ENCODE measurements at places on chromosomes 2 and 18.

GRCh38 chr2:240891492-240892340 is 4.2 kb downstream of the MAB21L4 start:
- no peak for DNase-seq

GRCh38 chr2:108921096-108922030 is 67.7 kb downstream of the EDAR start:
- DNase-seq = no peak

- DNase-seq = no peak
These were observed 20.0 kb downstream of the ID2 start for GRCh38 chr2:8701681-8702379.

- no peak for DNase-seq
These were observed 479.9 kb upstream of the NXPH2 start for GRCh38 chr2:139260052-139260430.

DNA sequence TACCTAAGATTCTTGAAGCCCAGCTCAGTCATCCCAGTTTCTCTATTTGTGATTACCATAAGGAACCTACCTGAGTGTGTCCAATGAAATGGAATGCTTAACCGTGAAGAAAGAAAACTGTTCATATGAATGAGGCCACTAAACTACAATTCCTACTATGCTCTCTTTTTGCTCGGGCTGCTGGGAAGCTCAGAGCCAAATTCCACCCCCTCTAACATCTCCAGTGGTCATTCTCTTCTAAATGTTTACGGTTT is 8.3 kb downstream of the MYCN start:
- no peak for DNase-seq

DNA sequence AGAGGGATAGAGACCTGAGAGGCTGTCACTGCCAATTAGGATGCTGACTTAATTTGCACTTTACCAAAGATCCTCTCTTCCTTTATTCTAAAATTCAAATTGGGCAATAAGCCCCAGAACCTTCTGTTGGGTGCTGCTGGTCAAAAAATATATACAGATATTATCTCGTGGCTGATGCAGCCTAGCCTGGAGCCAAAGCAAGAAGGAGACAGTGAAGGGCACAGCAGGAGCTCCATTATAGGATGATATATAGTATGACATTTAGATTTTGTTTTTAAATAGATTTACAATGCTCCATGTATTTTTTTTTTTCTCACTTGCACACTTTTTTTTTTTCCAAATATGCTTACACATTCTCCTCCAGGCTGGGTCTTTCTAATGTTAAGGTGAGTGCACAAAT is 579.3 kb downstream of the PIK3C3 start:
- DNase-seq = no peak

- DNase-seq = no peak
These were observed 67.6 kb upstream of the MCFD2 start for GRCh38 chr2:46983065-46983801.

DNA sequence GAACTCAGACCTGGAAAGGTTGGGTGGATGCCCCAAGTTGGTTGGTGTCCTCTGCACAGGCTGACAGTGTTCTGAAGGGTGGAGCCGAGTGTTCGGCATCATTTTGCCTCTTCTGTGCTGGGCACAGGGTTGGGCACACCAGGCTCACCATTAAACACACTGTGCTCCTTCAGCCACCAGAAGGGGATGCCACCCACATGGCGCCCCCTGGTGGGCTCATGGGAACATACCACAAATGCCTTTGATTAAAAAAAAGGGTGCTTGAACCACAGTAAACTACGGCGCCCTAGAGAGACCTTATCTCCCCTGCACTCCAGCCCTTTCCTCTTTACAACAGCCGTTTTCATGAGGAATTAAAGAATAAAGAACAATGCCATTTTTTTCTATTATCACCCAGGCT is 89.4 kb downstream of the CELF4 start:
- no peak for DNase-seq

DNA sequence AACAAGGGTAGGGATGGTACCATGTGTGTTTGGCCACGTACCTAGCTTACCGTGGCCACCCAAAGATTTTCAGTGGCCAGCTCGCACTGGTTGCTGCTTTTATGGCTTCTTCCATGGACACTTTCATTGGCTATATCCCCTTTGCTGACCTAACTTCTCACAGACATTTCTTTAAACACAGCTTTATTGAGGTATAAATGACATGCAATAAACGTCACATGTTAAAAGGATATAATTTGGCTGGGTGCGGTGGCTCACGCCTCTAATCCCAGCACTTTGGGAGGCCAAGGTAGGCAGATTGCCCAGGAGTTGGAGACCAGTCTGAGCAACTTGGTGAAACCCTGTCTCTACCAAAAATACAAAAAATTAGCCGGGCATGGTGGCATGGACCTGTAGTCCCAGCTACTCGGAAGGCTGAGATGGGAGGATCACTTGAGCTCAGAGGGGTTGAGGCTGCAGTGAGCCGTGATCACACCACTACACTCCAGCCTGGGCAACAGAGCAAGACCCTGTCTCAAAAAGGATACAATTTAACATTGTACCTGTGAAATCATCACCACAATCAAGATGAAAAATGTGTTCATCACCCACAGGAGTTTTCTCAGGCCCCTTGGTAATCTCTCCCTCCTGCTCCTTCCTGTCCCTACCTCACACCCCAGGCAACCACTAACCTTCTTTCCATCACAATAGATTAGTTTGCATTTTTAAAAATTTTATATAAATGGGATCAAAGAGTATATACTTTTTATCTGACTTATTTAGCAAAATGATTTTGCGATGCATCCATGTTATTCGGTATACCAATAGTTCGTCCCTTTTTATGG is 127.8 kb upstream of the PPP1CB start:
- DNase-seq = no peak

Measured in stimulated activated CD4-positive, alpha-beta T cell treated with anti-CD3 and anti-CD28 coated beads, Interleukin-2, amount 100 ng/mL, for 4 hours (primary cell).